ENCODE measurements at places on chromosomes 7 and 10. TPM values are rescaled to one million over a fixed set of nuclear protein-coding genes. Genes with fewer than 3 reads are reported as not detected.
A peak's percentile ranks its signal among the peaks of the same experiment; 100 is the strongest.

The COL13A1 gene
- total RNA-seq, result not detected

- DNase-seq, result no peak
- H3K4me1 ChIP-seq, result no peaks in the 10 kb centered on the region
- no peak overlapping the region for H3K4me3 ChIP-seq
- no peak overlapping the region for H3K27ac ChIP-seq
- no peaks in the 10 kb centered on the region for H3K27me3 ChIP-seq
Measured at GRCh38 chr7:6650521-6651011, 13.4 kb downstream of the ZNF316 start.

DNA sequence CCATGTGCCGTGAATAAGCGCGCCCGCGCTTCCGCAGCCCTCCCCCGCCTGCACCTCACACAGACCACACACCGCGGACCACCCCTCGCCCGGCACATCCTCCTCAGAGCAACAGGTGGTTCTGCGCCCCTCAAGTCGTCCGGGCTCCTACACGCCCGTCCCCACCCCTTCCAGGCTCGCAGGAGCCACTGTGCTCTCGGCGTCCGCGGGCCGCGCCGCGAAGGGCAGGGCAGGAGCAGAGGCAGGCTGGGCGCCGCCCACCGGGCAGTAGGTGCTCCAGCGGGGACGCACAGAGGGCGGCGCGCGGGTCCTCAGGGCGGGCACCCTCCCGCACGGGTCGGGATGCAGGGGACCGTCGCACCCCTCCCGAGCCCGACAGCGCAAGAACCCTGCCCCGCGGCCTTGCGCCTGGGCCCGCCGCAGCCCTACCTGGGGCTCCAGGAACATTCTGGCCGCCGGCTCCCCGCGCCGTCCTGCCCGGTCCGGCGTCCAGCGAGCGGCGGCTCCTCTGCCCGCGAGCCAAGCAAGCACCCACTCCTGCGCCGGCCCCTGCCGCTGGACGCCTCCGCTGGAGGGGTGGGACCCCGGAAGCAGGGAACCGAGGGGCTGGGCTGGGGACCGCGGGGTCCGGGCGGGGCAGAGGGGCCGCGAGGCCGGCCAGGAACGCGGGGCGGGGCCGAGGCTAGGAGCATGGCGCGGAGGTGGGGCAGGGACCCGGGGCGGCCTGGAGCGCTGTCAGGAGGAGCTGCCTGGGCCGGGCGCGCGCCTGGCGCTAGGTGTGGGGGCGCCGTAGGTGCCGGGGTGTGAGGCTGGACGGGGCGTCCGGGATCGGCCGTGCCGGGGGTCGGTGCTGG, 37.4 kb downstream of the RASGEF1A start:
- peaks cover 40% of the 10 kb centered on the region for H3K4me1 ChIP-seq
- peak overlapping the region; percentile 71 for H3K4me3 ChIP-seq
- peak; percentile 57 for DNase-seq
- H3K36me3 ChIP-seq, result no peaks in the 10 kb centered on the region
- no peak overlapping the region for H3K27ac ChIP-seq

DNA sequence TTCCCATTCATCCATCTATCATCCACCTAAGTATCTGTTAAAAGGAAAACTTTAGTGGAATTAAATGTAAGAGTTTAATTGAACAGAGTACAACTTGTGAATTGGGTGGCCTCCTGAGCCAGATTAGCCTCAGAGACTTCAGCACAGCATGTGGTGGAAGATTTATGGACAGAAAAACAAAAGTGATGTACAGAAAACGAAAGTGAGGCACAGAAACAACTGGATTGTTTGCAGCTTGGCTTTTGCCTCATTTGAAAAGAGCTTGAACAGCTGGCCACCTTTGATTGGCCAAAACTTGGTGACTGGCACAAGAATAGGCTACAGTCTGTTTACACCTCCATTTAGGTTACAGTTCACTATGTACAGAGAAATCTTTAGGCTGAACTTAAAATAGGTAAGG, 1463.4 kb upstream of the CELF2 start:
- no peak for DNase-seq
- H3K4me3 ChIP-seq, result no peak overlapping the region
- H3K36me3 ChIP-seq, result no peaks in the 10 kb centered on the region
- H3K27ac ChIP-seq, result no peak overlapping the region

The DLX6 gene
- total RNA-seq, result not detected

DNA sequence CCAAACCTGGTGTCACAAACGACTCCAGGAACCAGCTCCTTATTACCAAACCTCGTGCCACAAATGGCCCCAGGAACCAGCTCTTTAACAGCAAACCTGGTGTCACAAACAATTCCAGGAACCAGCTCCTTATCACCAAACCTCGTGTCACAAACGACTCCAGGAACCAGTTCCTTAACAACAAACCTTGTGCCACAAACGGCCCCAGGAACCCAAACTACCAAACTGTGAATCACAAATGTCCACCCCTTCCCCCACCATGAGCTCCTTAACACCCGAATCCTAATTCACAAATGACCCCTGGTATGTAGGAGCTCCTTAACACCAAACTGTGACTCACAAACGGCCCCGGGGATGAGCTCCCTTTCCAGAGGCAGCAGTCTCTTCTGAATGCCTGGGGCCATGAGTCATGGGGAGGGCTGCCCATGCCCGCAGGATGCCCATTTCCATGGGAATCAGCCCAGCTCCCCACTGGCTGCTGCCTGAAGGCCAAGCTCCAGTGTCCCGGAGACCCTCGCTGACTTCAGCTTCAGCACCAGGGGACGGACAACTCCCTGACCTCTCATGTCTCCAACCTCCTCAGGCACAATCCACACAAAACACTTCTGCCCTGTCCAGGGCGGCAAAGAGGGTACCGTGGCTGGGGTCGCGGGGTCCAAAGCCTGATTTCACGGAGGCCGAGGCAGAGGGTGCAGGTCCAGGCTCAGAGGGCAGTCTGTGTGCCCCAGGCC, 213.1 kb downstream of the ELFN1 start:
- H3K27ac ChIP-seq, result peak overlapping the region; percentile 73
- peaks cover 45% of the 10 kb centered on the region for H3K36me3 ChIP-seq
- no peaks in the 10 kb centered on the region for H3K27me3 ChIP-seq
- peaks cover 38% of the 10 kb centered on the region for H3K4me1 ChIP-seq

GRCh38 chr7:157155959-157156358, 17.2 kb downstream of the UBE3C start:
- no peaks in the 10 kb centered on the region for H3K27me3 ChIP-seq
- H3K4me3 ChIP-seq, result no peak overlapping the region

The NYAP1 gene
- 0.13 TPM for total RNA-seq

DNA sequence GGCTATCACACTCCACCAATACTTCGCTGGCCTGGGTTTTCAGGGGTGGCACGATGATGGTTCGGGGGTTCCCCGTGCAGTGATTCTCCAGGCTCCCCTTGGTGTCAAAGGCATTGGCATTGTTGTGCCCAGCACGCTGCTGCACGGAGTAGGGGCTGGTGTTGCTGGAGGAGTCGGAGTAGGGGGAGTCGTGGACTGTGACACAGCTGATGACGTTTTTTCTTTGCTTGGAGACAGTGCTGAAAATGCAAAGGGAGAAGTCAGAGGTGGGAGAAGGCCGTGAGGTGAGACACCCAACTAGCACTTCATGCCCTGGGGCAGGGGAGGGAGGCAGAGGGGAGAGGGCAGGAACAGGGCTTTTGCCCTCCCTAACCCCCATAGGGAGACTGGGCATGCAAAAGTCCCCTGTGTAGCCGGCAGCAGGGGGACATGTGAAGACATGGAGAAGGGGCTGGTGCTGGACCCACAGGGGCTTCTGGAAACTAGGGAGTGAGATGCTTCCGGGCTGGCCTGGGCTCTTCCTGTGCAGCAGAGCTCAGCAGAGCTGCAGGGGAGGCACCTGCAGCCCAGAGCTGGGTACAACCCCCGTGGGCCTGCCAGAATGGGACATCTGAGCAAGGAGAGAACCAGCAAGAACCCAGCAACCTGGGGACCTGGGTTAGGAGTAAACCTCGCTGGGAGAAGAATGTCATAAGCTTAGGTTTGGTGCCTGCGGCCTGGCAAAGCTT, 60.5 kb downstream of the CLEC2L start:
- H3K27ac ChIP-seq, result no peak overlapping the region
- no peak overlapping the region for H3K4me3 ChIP-seq
- no peaks in the 10 kb centered on the region for H3K36me3 ChIP-seq

- no peak for DNase-seq
- peaks cover 54% of the 10 kb centered on the region for H3K36me3 ChIP-seq
- no peaks in the 10 kb centered on the region for H3K27me3 ChIP-seq
- peak overlapping the region; percentile 92 for H3K27ac ChIP-seq
- H3K4me1 ChIP-seq, result peaks cover 90% of the 10 kb centered on the region
- H3K4me3 ChIP-seq, result peak overlapping the region; percentile 91
Measured at GRCh38 chr10:49185213-49185612, 3.0 kb downstream of the TMEM273 start.

GRCh38 chr10:14500172-14500765, 169.5 kb upstream of the FRMD4A start:
- H3K4me1 ChIP-seq, result peaks cover 14% of the 10 kb centered on the region
- H3K4me3 ChIP-seq, result no peak overlapping the region
- no peak overlapping the region for H3K27ac ChIP-seq
- peaks cover 3% of the 10 kb centered on the region for H3K27me3 ChIP-seq
- H3K36me3 ChIP-seq, result no peaks in the 10 kb centered on the region

DNA sequence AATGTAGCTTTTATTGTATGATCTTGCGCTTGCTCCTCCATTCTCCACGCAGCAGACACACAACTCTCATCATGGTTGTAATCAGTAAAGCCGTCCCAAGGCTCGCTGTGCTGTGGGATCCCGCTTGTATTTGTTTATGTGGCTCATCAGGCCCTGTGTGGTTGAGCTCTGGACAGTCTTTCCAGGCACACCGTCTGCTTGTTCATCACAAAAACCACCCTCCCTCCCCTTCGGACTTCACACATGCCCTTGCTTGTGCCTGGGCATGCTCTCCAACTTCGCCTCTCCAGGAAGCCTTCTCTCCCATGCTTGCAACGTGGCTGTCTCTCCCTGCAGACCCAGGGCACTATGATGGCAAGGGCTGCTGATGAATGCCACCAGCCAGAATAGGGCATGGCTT, 62.4 kb downstream of the HK1 start:
- H3K4me3 ChIP-seq, result no peak overlapping the region
- no peaks in the 10 kb centered on the region for H3K27me3 ChIP-seq
- peaks cover 73% of the 10 kb centered on the region for H3K4me1 ChIP-seq
- H3K36me3 ChIP-seq, result peaks cover 50% of the 10 kb centered on the region
- H3K27ac ChIP-seq, result no peak overlapping the region
- no peak for DNase-seq

GRCh38 chr7:129394101-129394500, 40.1 kb upstream of the STRIP2 start:
- H3K27ac ChIP-seq, result no peak overlapping the region
- no peak overlapping the region for H3K4me3 ChIP-seq
- H3K36me3 ChIP-seq, result peaks cover 9% of the 10 kb centered on the region
- H3K4me1 ChIP-seq, result no peaks in the 10 kb centered on the region
- H3K27me3 ChIP-seq, result no peaks in the 10 kb centered on the region
- no peak for DNase-seq

The LIPA gene
- total RNA-seq, result 40.3 TPM

All from activated CD4-positive, alpha-beta memory T cell treated with anti-CD3 and anti-CD28 coated beads, Interleukin-2, amount 10 ng/mL, durations not matched to agents 7 days and 5 days (primary cell).